ENCODE measurements at places on chromosomes 16 and 17.

- no peak for DNase-seq
Observed at GRCh38 chr17:21361020-21361809, 14.9 kb upstream of the KCNJ12 start.

DNA sequence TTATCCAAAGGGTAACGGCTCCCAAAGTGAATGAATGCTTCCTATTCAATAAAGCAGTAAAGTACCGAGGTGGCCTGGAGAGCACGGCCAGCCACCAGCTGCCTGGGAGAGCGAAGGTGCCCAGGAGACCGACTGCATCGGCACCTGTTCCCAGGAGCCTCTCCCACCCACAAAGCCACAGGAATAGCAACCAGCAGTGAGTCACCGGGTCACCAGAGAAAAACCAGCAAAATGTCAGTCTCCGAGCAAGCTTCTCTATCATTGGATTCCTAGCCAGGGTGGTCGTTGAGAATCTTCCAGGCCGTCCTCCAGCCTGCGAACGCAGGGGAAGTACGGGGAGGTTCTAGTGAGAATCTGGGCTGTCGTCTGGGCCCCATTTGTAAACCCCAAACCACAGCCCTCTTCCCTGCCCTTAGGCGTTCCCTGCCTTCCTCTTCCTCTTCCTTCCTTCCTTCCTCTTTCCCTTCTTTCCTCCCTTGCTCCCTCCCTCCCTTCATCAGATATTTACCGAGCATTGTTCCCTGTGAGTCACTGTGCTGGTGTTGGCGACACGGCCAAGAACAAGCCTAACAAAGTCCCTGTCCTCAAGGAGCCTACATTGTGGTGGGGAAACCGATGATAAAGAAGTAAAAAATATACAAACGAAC, 114.6 kb downstream of the SLC39A11 start:
- DNase-seq, result no peak

DNA sequence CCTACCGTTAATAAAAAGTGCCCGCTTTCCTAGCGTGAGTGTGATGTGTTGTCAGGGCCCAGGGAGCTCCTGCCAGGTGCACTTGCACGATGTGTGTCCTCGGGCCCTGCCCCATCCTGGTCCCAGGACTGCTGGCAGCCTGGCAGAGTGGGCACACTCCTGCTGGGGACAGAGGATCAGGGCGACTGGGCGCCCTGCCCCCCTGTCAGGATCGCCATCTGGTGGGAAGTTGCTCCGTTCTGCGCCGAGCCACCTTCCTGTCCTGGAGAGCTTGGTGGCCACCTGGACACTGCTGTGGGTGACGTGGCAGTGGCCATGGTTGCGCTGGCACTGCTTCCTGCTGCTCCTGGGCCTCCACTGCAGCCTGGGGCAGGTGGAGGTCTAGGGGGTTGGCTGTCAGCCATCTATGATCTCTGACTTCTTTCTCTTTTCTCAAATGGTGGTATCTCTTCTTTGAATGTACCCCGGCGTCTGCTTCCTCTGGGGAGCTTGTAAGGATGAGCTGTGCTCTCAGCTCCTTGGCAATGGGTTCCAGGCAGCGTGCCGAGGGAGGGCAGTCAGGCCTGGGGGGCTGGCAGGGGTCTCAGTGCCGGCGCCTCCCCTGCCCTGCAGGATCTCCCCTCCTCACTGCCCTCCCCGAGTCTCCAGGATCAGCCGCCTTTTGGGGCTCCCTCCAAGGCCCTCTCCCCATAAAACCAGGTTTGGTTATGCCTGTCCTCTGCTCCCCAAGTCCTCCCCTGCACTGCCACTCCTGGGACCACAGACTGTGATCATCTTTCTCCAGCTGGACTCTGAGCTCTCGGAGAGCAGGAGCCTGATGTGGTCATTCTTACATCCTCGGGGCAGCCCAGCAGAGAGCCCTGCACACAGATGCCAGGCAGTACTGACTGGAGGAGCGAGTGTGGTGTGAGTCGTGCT, 76.9 kb downstream of the AMFR start:
- DNase-seq, result no peak

DNA sequence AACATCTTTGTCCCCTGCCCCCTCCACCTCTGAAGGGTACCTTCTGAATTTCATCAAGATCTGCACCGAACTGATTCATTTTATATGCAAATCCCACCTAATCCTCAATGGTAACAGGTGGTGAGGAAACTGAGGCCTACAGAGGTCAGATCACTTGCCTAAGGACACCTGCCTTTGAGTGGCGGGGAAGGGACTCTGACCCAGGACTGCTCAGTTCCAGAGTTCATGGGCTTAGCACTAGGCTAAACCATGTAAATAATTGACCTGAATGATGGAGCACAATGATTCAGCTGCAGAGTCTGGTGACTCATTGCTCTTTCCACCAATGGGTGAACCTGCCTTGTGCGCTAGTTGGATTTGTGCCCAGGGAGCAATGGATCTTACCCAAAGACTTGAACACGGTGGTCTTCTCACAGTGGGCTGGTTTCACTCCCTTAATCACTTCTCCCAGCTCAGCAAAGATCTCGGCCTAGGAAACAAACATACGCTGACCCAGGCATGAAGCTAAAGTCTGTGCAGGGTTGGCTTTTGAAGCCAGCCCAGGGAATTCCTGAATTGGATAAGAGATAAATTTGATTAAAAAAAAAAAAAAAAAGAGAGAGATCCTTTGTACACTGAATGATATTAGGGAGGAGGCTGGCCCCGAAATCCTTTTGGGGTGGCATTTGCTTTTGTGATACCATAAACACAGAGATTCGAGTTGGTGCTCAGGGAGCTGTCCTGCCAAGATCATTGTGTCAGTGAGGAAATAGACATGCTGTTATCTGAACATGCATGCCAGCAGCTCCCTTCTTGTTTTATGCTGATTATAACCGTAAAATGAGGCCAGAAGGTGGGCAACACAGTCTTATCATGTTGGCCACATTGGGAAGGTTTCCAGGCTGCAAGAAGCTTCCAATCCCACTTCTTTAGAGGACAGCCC, 17.0 kb downstream of the CRYM start:
- DNase-seq, result peak; percentile 91

- DNase-seq, result no peak
Observed at GRCh38 chr16:87331241-87331801, 14.1 kb upstream of the C16orf95 start.

GRCh38 chr17:40803617-40804082, 3.9 kb upstream of the KRT28 start:
- peak; percentile 88 for DNase-seq

DNA sequence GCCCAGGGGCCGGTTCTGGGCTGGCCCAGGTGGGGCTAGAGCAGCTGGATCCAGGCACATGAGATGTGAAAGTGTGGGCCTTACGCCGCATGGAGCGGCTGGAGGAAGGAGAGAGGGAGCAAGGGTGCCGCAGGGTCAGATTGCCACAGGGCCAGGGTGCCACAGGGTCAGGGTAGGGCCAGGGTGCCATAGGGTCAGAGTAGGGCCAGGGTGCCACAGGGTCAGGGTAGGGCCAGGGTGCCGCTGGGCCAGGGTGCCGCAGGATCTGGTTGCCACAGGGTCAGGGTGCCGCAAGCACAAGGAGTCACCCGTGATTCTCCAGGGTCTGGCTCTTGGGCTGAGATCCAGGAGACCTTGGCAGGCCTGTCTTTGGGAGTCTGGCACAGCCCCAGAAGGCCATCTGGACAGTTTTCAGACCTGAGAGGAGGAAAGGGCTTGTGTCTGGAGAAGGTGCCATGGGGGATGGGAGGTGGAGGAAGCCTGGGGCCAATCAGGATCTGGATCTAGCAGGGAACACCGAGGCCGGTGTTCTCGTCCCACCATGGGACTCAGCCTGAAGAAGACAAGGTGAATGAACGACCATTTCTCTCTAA, 13.1 kb upstream of the LASP1NB start:
- no peak for DNase-seq

All from RWPE1 (cell line).